Myocyte (in vitro differentiated cells): ENCODE measurements at places on chromosomes 1 and 21. TPM values are rescaled to one million over a fixed set of nuclear protein-coding genes. Genes with fewer than 3 reads are reported as not detected.
A peak's percentile ranks its signal among the peaks of the same experiment; 100 is the strongest.

The PCSK9 gene
- total RNA-seq, result 1.2 and 8.8 TPM in 2 replicates

The KDF1 gene
- total RNA-seq, result not detected in 2 replicates

The RAB42 gene
- total RNA-seq, result 1.2 and 2.0 TPM in 2 replicates

The LCK gene
- not detected in 2 replicates for total RNA-seq

The NPHS2 gene
- not detected in 2 replicates for total RNA-seq

The NHLH1 gene
- 0.21 and 0.51 TPM in 2 replicates for total RNA-seq

The PITHD1 gene
- 51.7 and 53.4 TPM in 2 replicates for total RNA-seq

The NPPA gene
- total RNA-seq, result 0.47 and 1.3 TPM in 2 replicates

The NCAM2 gene
- total RNA-seq, result 0.53 and 1.8 TPM in 2 replicates

The CACHD1 gene
- total RNA-seq, result not detected in 2 replicates

- DNase-seq, result no peak
Observed at GRCh38 chr1:47824716-47825115, 172.5 kb downstream of the TRABD2B start.

GRCh38 chr21:30268608-30269197 lies 14.0 kb downstream of the KRTAP24-1 start:
- DNase-seq, result no peak

- no peak for DNase-seq
Observed at GRCh38 chr1:116166011-116166571, 54.9 kb downstream of the MAB21L3 start.

GRCh38 chr1:116477429-116477828 lies 93.4 kb downstream of the CD58 start:
- peak; percentile 73 for DNase-seq

DNA sequence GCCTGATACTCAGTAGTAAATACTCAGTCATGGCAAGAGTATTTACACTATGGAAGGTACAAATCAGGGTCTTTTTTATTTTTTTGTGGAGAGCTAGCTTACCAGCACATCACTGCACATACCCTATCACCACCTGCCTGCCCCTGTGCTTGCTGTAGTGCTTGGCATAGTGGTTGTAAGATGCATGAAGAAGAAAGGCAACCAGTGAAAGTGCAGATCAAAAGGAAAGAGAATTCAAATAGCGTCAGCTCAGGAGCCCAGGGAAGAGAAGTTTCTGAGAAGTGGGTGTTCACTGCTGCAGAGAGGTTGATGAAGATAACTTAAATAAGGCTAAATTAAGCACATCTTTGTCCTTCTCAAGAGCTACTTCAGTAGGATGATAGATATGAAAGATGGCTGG lies 76.0 kb downstream of the DTL start:
- no peak for DNase-seq

- no peak for DNase-seq
Observed at GRCh38 chr1:206737729-206738201, 32.8 kb upstream of the IL19 start.

- no peak for DNase-seq
Observed at GRCh38 chr21:16310176-16310575, 580.4 kb downstream of the USP25 start.

DNA sequence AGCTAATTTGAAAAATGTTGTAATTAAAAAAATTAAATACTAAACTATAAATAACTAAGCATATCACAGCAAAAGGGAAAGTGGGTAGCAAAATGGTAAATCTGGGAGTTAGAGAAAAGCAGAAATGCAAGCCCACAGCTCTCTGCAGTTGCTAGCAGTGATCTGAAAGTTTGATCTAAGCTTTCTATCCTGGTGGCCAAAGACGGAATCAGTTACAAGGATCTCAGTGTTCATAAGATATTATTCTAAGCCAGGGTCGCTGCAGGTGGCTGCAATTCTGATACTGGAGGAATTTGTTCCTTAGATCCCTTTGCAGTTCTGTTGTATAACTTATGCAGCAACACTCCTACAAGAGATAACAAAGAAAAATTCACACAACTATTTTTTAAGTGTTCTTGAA lies 363.7 kb downstream of the SETD4 start:
- DNase-seq, result no peak

GRCh38 chr21:45064618-45065399 lies 9.6 kb upstream of the ADARB1 start:
- no peak for DNase-seq

GRCh38 chr1:23807453-23807852 lies 6.9 kb upstream of the GALE start:
- no peak for DNase-seq

DNA sequence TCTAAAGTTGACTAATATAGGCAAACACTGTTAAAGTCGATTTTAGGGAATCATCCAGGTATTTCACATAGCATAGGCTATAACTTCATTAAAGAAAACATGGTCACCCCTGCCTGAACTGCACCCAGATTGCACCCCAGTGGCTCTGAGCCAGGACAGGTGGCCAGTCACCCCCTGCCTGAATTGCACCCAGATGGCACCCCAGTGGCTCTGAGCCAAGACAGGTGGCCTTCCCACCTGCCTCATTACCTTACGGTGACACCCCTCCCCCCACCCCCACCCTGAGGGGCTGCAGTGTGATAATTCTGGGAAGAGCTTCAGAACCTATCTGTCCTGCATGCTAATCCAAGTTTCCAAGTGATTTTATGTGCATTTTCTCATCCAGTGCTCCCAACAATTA lies 78.9 kb downstream of the DSCAM start:
- DNase-seq, result no peak

DNA sequence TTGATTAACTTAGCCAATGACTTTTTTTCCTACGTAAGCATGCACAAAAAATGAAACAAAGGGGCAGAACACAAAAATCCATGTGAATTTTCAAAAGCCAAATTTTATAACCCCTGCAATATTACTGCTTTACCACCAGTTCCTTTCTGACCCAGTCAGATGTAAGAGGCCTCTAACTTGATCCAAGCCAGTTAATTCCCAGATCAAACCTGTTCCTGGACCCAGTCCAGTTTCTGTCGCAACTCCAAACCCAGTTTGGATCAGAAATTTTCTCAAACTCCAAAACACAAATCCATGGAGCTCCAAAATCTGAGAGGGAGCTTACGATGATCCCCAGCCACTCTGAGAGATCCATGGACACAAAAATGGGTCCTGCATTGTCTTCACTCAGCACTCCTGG lies 7.8 kb upstream of the ZYG11A start:
- DNase-seq, result no peak

GRCh38 chr1:63411066-63411465 lies 43.6 kb downstream of the ALG6 start:
- no peak for DNase-seq

- no peak for DNase-seq
Observed at GRCh38 chr21:43771199-43771675, 4.9 kb downstream of the CSTB start.

- DNase-seq, result peak; percentile 96
Observed at GRCh38 chr21:45142469-45143308, 68.3 kb downstream of the ADARB1 start.

- peak; percentile 18 for DNase-seq
Observed at GRCh38 chr1:31855038-31855845, 39.4 kb upstream of the SPOCD1 start.
